ENCODE measurements at places on chromosomes 1 and 21.

- no peak for DNase-seq
Measured at GRCh38 chr1:218380125-218380977, 35.2 kb downstream of the TGFB2 start.

DNA sequence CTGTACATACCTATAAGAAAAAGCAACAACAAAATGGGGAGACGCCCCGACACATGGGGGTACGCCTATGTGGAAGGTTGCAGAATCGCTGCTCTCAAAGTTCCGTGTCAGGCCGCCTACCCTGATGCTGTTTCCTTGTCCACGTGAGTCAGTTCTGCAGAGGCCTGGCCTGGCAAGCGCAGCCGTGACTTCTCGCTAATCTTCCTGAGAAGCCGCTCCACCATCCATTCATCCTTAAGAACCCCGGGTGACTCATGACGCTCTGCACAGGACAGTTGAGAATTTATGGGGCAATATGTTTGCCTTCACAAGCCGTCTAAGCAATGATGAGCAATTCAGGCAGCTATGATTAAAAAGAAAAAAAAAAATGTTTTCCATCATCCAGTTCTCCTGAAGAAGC is 122.3 kb upstream of the TMPRSS2 start:
- no peak for DNase-seq

- DNase-seq, result no peak
Measured at GRCh38 chr1:17078991-17079868, 25.4 kb upstream of the SDHB start.

- DNase-seq, result no peak
Measured at GRCh38 chr1:160117709-160118183, 2.2 kb downstream of the ATP1A2 start.

DNA sequence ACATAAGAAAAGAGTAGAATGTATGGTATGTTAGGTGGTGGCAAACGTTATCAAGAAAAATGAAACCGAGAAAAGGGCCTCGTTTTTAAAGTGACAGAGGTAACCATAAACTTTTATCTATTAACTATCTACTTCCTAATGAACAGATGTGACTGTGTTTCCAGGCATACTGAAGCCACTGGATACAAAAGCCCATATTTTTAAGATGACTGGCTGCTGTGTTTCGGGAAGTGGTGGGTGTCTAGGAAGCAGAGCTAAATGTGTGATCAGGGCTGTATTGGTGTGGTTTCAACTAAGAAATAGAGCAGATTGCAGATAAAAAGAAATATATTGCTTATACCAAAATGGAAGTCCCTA is 71.8 kb downstream of the CHRM3 start:
- DNase-seq, result no peak

DNA sequence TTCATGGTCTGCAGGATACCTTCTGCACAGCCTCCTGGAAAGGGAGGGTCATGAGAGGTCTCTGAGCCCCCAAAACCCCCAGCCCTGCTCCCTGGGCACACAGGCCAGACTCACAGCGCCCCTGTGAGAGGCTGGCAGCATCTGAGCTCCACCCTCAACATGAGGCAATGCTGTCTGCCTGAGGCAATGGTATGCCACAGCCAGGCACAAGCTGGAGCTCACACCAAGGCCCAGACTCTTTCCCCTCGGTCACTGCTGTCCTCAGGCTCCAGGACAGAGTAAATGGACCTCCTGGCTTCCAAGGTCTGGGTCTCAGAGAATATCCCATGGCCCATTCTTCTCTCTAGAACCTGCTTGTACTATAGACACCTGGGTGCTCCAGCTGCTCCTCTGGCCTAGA is 17.2 kb downstream of the MEF2D start:
- no peak for DNase-seq

GRCh38 chr1:183776731-183777130 is 28.2 kb upstream of the RGL1 start:
- DNase-seq, result no peak

DNA sequence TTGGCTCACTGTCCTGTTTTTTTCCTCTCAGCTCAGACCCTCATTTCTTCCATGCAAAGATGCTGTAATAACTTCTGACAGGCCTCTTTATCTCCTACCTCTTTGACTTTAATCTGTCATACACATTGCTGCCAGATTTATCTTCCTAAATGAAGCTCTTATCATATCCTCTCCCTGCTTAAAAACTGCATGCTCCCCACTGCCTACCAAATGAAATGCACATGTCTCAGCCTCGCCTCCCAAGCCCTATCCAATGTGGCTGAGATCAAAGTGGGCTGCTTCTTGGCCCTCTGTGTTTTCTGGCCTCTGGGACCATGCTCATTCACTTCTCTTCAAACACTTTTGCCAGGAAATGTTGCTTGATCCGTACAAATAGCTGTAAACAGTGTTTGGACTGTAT is 38.3 kb downstream of the IRF2BP2 start:
- DNase-seq, result no peak

DNA sequence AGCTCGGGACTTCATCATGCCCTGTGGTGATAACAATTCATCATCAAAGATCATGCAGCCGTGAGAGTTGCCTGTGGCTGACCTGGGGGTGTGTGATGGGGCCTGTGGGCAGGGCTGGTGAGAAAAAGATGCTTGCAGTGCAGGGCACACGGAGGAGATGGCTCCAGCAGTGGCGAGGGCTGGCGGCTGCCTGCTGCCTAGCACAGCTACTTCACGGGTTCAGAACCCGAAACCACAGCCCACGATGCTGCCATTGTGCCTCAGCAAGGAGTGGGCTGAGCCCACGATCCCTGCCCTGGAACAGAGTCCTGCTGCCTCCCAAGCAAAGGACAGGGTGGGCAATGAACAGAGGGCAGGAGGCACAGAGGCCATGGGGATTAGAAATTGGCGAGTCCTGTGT is 631 bp upstream of the KRTAP10-9 start:
- no peak for DNase-seq

DNA sequence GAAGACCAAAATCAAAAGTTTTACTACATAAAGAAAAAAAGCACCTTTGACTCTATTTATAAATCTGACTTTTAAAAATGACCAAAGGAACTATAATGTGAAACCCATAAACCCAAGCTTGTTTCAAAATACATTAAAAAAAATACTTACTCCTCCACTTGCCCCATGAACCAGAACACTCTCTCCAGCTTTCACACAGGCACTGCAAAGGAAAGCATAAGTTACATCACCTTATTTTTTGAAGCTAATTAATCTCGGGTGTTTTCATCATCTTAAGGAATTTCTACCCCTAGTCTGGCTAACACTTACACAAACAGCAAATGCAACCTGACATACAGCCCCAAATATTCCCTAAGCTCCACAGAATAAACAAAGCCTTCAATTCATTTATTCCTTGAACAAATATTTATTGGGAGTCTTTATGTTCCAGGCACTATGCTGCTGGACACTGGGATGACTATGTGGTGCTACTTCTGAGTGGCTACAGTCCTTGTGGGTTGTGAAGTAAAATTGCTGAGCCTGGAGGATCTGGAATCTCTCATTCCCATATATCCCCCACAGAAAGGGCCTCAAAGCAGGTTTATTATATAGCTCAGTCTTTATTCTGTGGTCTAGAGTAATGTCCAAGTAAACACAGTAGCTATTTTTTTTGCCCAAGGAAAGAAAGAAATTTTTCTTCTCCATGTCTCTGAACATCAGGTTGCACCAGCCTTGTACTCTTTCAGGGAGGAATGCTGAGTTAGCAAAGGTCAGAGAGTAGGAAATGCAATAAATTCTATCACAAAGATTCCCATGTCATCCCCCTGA is 18.2 kb downstream of the CRYZ start:
- no peak for DNase-seq

DNA sequence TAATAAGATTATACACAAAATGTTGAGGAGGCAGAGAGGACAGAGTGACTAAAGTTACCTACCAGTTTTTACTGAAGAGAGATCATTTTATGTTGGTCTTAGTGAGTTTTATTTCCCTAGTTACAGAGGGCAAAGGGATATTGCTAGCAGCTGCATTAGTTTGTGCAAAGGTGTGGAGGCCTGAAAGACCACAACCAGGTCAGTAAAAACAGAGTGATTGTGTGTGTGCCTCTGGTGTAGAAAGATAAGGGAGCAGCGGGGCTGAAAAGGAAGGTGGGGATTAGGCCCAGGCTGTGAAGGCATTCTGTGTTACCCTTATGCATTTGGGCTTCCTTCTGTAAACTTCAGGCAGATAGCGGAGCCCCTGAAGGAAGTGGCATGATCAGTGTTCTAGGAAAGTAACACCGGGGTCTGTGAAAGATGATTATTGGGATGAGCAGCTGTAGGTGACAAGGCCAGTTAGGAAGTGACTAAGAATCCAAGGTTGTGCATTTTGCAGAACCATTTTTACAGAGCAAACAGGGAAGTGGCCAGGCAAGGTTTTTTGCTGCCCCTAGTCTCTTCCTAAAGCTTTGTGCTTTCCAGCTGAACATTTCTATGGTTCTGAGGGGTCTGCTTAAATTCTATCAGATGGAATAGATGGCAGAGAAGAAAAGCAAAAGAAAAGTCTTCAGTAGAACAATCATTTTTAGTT is 3.7 kb downstream of the GADD45A start:
- no peak for DNase-seq

- DNase-seq, result no peak
Measured at GRCh38 chr1:92990828-92991227, 29.6 kb upstream of the DIPK1A start.

DNA sequence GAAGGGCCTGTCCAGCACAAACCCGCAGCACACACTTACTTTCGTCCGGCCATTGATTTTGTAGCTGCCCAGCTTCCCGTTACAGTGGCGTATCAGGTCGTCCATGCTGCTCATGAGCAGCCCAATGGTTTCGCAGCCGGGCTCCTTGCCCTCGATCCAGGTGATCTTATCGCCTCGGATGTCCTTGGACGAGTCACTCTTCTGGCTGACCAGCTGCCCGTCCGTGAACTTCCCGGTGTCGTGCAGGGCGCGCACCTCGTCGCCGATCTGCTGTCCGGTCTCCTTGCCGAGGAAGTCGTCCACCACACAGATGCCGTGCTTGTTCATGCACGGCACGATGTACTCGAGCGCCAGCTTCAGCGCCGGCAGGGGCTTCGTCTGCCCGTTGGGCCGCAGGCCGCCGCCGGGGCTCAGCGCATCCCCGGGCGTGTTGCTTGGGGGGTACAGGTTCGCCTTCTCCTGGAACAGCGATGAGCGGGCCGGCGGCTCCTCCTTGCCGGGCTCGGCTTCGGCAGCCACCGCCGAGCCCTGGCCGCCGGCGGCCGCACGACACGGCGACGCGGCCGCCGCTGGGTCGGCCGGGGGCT is 1.0 kb downstream of the EGLN1 start:
- peak; percentile 11 for DNase-seq

- DNase-seq, result no peak
Measured at GRCh38 chr1:40711465-40712404, 20.2 kb downstream of the NFYC start.

DNA sequence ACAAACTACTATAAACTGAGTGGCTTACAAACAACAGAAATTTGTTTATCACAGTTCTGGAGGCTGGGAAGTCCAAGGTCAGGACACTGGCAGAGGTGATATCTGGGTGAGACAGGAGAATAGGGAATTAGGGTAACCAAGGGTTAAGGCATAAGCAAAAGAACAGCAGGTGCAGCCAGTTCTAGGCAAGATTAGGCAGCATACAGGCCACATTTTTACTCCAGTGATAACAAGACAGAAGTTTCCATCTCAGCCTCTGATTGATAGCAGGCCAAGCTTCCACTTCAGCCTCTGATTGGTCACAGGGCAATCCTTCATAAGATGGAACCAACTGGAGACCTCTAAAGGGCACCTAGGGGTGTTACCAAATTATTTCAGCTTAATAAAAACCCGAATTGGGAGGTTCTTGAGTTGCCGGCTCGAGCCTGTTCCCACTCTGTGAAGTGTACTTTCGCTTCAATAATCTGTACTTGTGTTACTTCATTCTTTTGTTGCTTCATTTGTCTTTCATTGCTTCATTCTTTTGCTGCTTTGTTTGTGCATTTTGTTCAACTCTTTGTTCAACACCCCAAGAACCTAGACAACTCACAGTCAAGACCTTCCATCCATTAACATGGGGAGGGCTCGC is 185.6 kb downstream of the TOMM20 start:
- DNase-seq, result no peak

GRCh38 chr1:79497193-79497773 is 490.8 kb upstream of the ADGRL4 start:
- DNase-seq, result no peak

- peak; percentile 68 for DNase-seq
Measured at GRCh38 chr1:6489799-6490180, 1.7 kb downstream of the PLEKHG5 start.

GRCh38 chr1:180365039-180365438 is 135.0 kb downstream of the LHX4 start:
- no peak for DNase-seq

DNA sequence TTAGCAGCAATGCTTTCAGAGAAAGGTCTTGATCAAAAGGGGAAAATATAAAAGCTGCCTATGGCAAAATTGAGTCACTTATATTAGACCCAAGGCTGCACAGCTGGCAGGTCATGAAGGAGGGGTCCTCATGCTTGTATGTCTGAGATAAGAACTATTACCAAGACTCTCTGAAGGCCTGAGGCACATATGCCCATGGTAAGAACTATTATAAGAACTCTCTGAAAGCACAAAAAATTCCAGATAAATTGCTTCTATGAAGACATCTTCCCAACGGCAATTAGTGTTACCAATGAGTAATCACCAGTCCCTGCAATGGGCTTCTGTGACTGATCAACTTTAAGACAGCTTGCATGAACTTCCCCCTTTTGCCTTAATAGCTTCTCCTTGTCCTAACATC is 42.8 kb upstream of the LRIF1 start:
- DNase-seq, result no peak

DNA sequence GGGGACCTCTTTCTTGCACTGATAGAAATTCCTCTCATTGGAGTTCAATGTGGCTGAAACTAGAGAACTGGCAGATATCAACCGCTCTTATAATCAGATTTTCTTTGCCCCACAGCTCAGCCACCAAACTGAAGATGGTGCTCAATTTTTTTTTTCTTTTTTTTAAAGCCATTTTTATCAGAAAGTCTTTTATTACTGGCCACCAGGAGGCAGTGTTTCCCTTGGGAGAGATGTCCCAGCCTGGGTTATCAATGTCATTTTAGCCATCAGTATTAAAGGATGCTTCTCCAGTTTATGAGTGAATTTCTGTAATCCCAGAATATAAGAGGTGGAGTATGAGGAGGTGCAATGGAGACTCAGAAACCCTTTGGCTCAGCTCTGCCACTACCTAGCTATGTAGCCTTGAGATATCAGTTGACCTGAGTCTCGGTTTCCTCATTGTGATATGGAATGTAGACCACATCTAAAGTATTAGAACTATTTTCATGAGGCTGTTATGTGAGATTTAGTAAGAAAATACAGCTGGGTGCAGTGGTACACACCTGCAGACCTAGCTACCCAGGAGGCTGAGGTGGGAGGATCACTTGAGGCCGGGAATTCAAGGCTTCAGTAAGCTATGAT is 27.6 kb downstream of the CD244 start:
- no peak for DNase-seq
